ENCODE measurements at places on chromosomes 13 and 19.

- no peak for DNase-seq
Observed at GRCh38 chr13:97582170-97582569, 148.2 kb downstream of the RAP2A start.

- peak; percentile 13 for DNase-seq
Observed at GRCh38 chr13:70237131-70237530, 128.9 kb upstream of the KLHL1 start.

DNA sequence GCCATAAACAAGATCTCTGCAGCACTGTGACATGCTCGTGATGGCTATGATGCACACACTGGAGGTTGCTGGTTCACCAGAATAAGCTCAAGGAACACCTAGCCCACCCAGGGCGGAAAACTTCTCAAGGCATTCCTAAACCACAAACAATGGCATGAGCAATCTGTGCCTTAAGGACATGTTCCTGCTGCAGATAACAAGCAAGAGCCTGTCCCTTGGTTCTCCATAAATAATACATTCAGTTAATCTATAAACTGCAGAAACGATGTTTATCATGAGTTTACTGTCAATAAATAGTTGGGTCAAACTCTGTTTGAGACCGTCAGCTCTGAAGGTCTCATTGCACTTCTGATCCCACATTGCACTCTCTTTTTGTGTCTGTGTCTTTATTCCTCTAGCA lies 18.6 kb upstream of the ZNF266 start:
- no peak for DNase-seq

DNA sequence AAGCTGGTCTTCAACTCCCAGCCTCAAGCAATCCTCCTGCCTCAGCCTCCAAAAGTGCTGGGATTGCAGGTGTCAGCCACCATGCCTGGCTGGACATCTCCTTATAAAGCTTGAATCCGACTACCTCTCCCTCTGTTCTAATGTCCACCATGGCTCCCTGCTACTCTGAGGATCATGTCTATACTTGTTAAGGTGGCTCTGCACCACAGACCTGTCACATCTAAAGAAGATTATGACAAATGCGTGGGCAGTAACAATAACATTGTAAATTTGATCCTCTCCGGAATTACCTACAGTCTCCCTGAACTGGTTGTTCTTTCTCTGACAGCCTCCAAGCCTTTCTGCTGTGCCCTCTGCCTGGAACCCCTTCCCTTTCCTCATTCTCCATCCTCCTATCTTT lies 1.8 kb downstream of the NXNL1 start:
- DNase-seq, result no peak

DNA sequence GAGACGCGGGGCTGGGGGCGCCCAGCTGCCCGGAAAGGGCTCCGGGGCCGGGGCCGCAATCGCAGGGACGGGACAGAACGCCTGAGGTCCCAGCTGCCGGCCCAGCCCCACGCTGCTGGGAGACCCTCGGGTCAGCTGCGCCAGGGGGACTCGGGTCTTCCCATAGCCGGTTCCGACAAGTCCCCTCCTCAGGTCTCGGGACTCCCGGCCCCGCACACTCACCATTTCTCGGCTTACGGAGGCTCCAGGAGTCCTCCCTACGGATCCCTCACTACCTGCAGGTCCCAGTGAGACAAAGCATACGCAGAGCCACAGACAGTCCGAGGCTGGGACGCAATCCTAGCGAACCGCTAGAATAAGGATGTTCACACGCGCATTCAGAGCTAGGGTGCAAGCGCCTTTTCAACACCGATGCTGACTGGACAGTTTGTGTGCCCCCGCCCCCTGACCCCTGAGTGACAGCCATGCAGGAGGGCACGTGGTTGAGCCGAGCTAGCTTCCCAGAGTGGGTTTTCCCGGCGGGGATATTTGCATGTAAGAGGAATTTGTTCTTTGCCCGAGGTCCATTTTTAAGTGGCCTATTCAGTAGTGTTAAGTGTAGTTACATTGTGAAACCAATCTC lies 13.6 kb downstream of the ZNF490 start:
- DNase-seq, result no peak

DNA sequence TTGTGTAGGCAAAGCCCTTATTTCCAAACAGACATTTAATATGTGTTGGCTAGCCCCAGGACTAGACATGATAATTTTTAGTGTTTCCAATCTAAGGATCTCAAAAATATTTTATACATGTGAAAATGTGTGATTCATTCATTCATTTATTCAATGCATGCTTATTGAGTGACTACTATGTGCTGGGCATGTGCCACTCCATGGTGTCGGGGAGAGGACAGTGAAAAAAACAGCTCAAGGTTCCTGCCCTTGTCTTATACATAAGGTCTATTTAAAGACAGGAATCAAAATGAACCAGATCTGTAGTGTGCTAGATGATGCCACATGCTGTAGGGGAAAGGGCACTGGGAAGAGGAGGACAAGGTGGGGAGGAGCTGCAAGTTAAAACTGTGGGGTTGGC lies 36.5 kb downstream of the GJA3 start:
- DNase-seq, result no peak

DNA sequence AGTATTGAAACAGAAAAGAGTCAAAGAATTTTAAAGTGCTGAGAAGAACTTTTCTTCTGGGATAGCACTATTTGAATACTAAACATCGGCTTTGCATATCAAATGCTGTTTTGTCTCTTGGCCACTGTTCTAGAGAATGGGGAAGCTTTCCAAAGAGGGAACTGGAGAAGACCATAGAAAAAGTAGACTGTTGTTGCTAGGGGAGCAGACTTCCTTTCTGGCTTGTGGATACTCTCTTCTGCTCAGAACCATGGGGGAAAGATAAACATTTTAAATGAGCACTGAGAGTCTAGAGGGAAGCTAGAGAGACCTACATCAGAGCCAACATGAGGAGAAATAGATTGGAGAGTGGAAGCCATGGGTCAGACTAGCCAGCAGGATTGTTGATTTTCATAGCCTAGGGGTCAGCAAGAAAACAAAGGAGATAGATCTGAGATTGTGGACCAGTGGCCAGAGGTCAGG lies 315.7 kb downstream of the KCTD12 start:
- DNase-seq, result no peak

DNA sequence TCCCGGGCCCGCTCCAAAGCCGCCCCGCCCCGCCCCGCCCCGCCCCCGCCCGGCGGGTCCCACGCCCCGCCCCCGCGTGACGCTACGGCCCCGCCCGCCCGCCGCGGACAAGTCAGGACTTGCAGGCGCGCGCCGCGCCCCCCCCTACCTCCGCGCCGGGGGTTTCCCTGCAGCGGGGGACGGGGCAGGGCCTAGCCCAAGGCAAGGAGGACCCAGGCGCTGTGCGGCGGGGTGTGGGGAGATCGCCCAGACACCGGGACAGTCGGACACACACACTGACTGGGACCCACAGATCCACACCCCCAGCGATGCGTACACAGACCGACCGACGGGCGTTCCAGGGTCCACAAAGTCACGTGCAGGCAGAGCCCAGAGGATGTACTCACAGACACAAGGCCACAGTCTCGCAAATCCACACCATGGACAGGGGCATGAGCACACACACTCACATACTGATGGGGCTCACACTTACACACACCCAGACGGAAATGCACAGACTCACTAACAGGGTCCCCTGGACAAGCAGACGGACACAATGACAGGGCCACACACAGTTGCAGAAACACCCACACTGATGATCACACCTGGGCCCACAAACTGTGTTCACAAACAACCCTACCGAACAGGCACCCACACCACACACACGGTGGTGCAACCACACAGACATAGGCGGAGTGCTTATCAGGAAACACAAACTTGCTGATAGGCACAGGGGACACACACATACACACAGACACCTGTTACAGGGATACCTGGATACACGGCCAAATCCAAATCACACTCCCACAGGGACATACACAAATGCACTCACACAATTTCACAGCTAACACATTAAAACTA lies 436 bp upstream of the BBC3 start:
- peak; percentile 92 for DNase-seq

GRCh38 chr13:75055296-75055695 lies 426.7 kb downstream of the TBC1D4 start:
- DNase-seq, result no peak

DNA sequence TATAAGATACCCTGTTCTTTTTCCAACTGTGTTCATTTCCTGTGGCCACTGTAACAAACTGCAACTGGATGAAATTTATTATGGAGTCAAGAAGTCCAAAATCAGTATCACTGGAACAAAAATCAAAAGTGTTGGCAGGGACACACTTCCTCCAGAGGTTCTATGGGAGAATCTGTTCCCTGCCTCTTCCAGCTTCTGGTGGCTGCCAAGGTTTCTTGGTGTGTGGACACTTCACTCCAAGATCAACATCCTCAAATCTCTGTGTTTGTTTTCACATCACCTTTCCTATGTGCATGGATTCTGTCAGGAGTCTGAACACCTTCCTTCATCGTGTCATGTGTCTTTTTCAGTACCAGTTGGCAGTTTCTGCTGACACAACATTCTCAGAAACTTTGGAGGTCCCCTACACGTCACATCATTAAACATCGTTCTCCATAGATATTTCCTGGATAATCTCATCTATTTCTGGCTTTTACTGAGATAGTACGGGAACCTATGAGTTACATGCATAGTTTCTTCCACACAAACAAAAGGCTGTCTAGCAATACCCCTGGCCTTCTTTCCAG lies 15.2 kb upstream of the EFNB2 start:
- no peak for DNase-seq

GRCh38 chr19:30340771-30341561 lies 31.2 kb upstream of the ZNF536 start:
- no peak for DNase-seq

DNA sequence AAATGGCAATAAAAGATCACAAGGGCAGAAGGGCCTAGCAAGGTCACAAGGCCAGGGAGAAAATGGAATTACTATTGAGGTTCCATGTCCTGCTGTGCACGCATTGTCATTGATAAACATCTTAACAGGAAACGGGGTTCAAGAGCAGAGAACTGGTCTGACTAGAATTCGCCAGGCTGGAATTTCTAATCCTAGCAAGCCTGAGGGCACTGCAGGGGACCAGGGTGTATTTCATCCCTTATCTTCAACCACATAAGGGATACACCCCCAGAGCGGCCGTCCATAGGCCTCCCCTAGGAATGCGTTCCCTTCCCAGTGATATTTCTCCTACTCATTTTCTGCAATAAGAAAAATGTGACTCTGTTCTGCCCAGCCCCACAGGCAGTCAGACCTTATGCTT lies 19.5 kb downstream of the ERICH4 start:
- no peak for DNase-seq

DNA sequence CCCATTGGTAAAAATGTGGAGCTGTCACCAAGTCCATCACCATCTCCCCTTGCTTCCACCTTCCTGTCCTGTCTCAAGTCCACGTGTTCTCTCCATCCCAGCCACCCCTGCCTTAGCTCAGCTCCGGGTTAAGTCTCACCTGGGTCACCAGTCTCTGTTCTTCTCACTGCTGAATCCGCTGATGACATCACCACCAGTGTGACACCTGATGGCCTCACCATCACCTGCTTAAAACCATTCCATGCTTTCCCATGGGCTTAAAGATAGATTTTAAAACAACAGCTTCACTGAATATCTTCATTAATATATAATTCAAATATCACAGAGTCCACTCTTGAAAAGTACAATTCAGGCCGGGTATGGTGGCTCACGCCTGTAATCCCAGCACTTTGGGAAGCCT lies 42.1 kb downstream of the RGCC start:
- no peak for DNase-seq

DNA sequence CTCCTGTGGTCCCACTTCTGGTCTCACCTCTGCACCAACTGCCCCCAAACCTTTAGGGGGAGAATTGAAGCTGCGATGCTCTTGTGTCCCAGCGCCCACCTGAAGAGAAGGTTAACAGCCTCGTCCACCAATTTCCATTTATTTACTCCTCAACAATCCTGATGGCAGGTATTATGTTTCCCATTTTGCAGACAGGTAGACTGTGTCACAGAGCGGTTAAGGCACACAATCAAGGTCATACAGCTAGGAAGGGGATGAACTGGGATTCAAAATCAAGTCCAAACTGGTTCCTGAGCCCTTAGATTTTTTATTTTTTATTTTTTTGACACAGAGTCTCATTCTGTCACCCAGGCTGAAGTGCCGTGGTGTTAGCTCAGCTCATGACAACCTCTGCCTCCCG lies 6.2 kb downstream of the DNASE2 start:
- DNase-seq, result no peak

- DNase-seq, result peak; percentile 46
Observed at GRCh38 chr13:91185294-91185863, 162.1 kb upstream of the MIR17HG start.

Data from astrocyte of the spinal cord (primary cell).